Activated CD8-positive, alpha-beta T cell treated with anti-CD3 and anti-CD28 coated beads for 36 hours (primary cell): ENCODE measurements at places on chromosomes 4 and X. TPM values are rescaled to one million over a fixed set of nuclear protein-coding genes. Genes with fewer than 3 reads are reported as not detected.
A peak's percentile ranks its signal among the peaks of the same experiment; 100 is the strongest.

DNA sequence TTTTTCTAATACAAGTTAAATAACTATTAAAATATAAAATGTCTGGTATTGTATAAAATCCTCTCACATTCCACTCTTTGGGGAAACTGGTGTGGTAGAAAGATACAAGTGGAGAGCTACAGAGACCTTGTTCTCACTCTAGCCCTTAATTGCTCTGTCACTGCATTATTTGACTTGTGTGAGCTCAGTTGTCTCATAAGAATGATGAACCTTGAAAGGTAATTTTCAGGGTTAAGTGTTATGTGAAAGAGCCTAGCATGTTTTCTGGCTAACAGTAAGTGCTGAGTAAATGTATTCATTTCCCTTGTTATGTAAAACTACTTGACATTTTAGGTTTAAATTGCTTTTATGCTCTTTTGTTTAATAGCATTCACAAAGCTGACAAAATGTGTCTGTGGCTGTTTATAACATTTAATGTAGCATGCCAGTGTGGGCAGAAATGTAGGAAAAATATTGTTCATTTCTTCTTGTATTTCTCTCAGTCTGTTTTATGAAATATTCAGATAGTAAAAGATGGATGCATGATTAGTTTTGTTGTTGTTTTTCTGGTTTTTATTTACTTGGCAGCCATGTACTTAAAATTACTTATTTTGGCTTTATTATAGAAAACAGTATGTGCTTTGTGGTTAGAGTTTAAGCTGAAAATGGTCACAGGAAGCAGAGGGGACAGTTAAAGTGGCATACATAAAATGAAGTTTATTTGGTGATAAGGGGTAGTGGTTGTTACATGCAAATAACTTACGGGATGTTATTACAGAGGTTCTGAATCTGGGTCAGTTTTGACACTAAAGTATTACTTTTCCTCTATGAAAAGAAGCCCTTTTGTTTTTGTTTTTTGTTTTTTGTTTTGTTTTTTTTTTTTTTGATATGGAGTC, 29.2 kb downstream of the SLAIN2 start:
- DNase-seq = no peak

GRCh38 chr4:106671716-106672115, 303.1 kb upstream of the GIMD1 start:
- no peak for DNase-seq

DNA sequence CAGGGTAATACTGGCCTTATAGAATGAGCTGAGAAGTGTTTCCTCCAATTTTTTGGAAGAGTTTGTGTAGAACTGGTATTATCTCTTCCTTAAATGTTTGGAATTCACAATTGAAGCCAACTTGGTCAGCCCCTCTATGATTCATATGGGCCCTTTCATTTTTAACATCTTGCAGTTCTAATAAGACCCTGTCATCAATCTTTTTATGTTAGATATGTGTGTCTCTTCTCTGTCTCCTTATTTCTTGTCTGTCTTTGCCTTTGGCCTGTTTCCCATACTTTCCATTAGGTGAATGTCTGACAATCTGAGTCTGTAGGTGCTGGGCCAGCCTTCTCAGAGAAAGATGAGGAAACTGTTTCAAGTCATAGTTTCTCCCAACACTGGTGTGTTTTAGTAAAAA, 88.7 kb downstream of the SLC16A2 start:
- no peak for DNase-seq

- DNase-seq = peak; percentile 50
Measured at GRCh38 chrX:154013614-154014360, 5.9 kb downstream of the IRAK1 start.

DNA sequence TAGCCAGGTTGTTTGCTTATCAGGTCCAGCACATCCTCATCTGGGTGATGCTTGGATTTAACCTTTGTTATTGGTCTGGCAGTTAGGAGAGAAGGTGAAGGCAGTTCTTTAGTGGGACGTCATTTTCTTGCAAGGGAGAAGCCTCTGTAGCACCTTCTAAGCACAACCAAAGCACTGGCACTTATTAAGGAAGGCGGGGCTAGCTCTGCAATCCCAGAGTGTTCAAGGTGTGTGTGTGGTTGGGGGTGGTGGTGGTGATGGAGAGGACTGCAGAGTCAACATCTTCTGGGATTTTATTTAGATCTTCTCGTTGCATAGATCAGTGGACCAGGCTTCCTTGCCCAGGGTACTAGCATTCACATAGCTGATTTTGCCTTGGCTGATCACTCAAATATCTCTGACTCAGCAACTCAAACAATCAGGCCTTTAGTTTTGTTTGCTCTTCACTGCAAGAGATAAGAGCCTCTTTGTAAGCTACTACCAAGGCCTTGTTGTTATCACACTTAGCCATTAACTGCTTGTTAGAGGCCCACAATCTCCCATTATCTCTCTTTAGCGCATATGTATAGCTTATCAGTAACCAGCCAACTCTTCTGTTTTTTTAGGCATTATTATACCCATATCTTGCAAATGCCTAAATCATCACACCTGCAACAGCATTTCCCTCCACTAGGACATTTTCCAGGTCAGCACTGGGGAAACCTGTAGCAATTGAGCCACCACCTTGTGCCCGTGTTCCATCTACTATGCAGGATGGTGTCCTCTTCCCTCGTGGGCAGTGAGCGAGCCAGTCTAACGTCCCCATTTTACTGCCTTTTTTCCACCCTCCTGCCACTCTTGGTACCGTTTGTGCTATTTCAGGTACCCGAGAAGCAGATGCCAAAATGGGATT, 36.5 kb upstream of the LINC00632 start:
- DNase-seq = no peak

DNA sequence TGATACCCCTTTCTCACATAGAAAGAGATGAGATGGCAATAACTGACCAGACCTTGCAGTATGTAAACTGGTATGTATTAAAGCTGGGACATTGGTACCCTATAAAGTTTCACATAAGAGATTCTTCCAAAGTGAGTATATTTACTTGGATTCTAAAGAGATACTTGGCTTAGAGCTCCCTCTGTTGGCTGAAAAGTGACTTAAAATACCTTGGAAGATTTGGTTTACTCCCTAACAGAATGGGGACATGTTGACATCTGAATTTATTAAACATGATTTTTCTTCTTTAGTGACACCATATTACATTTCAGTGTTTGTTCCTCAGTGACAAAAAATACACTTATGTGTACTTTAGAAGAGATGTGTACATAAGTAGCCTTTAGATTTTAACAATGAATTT, 47.9 kb upstream of the RGN start:
- DNase-seq = peak; percentile 6

DNA sequence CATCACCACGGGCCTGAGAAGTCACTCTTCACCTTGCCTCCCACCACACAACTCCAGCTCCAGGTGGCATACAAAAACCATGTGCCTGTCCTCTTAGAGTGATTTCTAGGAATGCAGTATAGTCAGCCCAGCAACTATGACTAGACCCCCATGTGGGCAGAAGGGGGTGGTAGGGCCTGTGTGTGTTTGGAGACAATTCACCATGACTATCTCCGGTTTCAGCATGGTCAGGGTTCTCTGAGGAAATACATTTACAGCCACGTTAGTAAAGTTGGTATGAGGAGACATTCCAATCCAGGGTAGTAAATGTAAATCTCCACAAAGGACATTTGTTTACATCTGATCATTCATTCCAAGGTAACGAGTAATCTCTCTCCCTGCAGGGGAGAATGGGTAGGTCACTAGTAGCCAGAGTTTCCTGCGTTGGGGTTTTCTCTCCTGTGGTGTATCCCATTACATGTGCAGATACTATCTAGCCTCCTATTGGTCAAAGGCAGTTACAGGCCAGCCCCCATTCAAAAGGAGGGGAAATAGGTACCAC, 4.2 kb upstream of the MTMR1 start:
- no peak for DNase-seq

GRCh38 chr4:119218093-119218492, 5.6 kb downstream of the USP53 start:
- no peak for DNase-seq

DNA sequence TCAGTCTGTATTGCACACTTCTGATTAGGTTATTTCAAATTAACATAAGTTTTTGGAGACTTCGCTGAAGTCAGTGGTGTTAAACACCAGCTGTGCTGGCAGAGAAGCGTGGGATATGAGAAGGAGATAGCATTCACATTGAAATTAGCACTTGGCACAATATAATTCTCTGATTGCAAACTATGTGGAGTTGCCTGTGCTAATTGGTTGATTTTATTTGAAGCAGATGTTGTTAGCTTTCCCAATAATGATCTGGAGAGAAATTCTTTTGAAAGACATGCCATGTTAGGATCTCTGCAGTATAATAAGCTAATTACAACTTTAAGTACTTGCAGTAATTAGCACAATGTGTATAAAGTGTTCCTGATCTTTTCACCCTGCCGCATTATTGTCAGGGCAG, 367.4 kb upstream of the ARX start:
- no peak for DNase-seq

DNA sequence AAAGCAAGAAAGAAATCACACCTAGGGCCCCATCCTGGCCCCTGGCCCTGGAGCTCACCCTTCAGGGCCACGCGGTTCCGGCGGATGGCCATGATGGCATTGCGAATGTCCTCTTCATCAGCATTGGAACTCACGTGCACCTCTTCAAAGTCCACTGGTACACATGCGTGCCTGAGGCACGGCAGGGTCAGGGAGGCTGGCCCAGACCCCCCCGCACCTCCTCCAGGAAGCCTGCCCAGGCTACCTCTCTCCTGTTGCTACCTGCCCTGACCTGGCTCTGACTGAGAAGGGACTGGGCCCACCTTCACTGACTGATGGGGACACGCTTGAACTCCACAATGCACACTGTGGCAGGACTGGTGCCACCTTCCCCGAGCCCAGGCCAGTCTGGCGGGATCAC, 4.5 kb downstream of the IDH3G start:
- no peak for DNase-seq

DNA sequence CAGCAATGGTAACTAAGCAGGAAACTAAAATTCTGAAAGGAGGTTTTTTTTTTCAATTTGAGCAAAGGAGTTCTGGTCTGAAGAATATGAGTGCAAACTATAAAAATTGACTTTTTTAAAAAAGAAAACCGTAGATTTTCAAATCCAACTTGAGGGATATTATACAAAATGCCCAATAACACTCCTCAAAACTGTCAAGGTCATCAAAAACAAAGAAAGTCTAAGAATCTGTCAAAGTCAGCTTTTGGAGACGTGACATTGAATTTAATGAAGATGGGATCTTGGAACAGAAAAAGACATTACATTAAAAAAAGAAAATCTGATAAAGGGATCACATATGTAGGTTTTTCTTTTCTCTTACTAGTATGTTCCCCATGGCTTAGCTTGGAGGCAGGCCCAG, 40.4 kb upstream of the AR start:
- no peak for DNase-seq

- DNase-seq = no peak
Measured at GRCh38 chrX:30812326-30812725, 76.7 kb downstream of the TAB3 start.

GRCh38 chr4:1366371-1367229, 19.6 kb downstream of the UVSSA start:
- DNase-seq = no peak

GRCh38 chr4:54484383-54484782, 173.4 kb upstream of the KIT start:
- no peak for DNase-seq

DNA sequence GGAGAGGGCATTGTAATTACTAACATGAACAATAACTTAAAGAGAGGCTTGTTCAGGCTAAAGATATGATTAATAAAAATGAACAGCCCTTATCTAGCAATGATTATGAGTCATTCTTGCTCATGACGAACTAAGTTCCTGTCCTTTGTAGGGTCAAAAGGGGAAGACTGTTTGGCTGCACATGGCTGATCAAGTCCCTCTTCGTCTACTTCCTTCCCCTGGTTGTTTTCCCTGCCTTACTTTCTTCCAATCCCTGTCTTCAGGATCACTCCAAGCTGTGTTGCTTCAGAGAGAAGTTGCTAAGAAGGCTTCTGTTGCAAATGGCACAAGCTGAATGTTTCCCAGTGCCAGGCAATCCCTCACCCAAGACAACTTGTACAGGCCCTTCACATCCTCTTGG, 115.0 kb upstream of the HS3ST1 start:
- no peak for DNase-seq

GRCh38 chr4:174450786-174451125, 71.5 kb downstream of the HPGD start:
- no peak for DNase-seq

DNA sequence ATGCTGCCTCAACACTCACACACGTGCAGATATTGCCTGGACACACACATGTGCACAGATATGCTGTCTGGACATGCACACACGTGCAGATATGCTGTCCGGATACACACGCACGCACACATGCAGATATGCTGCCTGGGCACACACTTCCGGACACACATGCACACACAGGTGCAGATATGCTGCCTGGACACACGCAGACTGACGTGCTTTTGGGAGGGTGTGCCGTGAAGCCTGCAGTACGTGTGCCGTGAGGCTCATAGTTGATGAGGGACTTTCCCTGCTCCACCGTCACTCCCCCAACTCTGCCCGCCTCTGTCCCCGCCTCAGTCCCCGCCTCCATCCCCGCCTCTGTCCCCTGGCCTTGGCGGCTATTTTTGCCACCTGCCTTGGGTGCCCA, 14.7 kb downstream of the FGFRL1 start:
- DNase-seq = peak; percentile 70

- peak; percentile 50 for DNase-seq
Measured at GRCh38 chrX:25015486-25016360, at the start of gene ARX. Gene ARX, minus strand, starts transcription at chrX:25015965. Its CDS starts 228 bp downstream, at chrX:25015737.

GRCh38 chr4:140151699-140152012, 2.3 kb downstream of the MAML3 start:
- DNase-seq = peak; percentile 85

GRCh38 chr4:185995665-185996064, 73.3 kb upstream of the TLR3 start:
- DNase-seq = no peak

DNA sequence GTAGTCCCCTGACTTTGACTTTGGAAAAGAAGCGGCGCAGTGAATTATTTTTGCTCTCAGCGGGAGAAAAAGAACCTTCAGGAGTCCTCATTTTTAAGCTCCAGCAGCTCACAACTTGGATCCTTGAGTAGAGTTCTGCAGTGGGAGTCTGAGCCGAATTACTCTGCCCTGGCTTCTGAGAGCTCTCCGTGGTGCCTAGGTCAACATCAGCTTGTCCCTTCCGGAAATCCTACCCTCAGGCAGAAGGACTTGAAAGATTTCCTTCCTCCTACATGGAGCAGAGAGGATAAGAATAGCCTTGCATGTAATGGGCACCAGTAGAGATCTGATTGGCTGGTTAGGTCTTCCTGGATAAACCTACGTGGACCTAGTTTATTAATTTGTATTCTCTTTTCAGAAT, 549.7 kb upstream of the TENM3 start:
- no peak for DNase-seq

DNA sequence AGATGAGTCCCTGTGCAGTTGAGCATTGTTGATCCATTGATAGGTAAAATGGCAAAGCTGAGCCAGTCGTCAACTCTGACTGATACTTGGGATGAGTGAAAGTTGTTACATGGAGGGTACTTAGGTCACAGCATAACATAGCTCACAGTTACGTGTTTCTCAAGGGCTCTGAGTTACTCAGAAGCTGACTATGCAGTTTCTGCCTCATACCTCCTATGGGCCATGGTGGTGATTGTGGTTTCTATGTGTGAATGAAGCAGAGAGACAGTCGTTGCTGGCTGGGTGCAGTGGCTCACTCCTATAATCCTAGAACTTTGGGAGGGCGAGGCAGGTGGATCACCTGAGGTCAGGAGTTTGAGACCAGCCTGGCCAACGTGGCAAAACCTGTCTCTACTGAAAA, 30.8 kb downstream of the FRMPD3 start:
- DNase-seq = peak; percentile 5

ADGRG2 gene
- total RNA-seq = not detected

MAGED4 gene
- total RNA-seq = 1.6 TPM

TASL gene
- 1.7 TPM for total RNA-seq

EIF2S3 gene
- 366 TPM for total RNA-seq

NDNF gene
- 0.34 TPM for total RNA-seq

REPS2 gene
- total RNA-seq = not detected
